ENCODE measurements at places on chromosomes 3 and 15.

DNA sequence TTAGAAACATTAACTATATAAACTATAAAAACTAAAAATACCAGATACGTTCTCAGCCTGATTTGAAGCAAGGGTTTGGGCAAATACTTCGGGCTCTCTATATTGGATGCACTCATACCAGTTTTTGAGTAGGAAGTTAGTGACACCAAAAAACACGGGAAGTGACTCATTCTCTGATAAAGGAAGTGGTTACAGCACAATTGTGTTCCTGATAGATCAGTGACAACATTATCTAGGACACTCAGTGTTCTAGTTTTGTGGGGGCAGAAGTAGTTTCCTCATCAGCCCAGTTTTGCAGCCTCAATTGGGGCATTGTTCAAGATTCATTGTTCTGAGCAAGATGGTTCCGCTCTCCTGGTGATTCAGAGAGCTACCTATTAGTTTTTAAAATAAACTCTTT is 469.6 kb upstream of the DPPA4 start:
- DNase-seq = peak; percentile 93

DNA sequence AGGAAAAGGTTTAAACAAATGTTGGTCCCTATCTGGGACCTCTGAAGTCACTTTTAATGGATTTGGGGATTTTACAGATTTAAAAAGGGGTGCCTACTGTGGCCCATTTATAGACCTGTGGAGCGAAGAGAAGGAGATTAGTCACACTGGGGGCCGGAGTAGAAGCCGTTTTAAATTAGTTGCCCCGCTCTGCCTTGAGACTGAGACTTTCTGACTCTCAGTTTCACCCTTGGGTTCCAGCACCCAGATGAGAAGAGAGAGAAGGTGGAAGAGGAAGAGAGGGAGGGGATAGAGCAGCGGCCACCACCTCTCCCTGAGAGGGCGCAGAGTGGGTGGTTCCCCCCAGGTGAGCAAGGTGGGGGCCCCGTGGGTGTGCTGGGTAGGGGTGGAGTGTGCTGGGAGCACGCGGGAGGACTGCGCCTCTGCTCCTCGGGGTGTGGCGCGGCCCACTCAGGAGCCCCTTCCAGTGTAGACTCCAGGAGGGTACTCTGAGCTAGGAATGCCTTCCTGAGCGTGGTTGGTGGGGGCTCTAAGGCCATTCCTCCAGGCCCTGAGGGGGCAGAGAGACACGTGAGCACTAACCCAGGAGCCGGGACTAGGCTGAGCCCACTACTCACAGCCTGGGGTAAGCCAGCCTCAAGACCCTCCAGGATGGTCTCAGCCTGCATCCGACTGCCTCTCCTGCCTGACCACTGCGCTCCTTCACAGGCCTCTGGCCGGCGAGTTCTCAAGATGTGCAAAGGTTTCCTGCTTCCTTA is 32.6 kb upstream of the RAB6B start:
- no peak for DNase-seq

DNA sequence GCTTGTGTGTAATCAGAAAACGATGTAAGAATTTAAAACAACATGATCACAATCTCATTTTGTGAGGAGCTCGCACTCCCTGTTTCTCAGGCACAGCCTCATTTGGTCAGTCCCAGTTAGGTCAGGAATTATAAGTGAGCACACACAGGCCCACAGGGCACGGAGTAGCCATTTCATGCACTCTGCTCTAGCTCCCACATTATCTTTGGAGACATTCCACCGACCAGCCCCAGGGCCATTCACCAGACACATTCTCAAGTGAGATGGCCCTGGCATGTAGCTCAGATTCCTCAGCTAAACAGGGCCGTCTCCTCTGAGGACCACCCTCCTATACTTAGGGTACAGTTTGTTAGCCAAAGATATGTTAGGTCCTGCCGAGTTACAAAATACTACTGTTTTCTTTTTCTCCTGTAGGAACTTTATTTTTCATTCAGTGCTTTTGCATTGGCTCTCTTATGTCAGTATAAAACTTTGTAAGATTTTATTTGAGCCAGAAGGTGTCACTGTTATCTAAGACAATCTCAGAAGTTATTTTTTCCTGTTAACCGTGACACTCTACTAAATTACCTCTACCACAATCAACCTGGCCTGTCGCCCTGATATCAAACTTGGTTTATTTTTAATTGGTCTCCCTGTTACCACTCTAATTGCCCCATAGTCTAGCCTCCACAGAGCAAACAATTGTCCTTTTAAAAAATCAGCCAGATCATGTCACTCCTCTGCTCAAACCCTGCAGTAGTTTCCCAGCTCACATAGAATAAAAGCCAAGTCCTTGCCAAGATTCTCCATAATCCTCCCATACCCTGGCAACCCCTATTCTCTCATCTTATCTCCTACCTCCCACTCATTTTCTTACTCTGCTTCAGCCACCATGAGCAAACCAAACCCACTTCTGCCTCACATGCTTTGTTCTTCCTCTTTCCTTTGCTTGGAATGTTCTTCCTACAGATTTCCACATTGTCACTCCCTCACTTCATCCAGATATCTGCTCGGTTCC is 105.7 kb downstream of the PPP2R3A start:
- DNase-seq = peak; percentile 40

DNA sequence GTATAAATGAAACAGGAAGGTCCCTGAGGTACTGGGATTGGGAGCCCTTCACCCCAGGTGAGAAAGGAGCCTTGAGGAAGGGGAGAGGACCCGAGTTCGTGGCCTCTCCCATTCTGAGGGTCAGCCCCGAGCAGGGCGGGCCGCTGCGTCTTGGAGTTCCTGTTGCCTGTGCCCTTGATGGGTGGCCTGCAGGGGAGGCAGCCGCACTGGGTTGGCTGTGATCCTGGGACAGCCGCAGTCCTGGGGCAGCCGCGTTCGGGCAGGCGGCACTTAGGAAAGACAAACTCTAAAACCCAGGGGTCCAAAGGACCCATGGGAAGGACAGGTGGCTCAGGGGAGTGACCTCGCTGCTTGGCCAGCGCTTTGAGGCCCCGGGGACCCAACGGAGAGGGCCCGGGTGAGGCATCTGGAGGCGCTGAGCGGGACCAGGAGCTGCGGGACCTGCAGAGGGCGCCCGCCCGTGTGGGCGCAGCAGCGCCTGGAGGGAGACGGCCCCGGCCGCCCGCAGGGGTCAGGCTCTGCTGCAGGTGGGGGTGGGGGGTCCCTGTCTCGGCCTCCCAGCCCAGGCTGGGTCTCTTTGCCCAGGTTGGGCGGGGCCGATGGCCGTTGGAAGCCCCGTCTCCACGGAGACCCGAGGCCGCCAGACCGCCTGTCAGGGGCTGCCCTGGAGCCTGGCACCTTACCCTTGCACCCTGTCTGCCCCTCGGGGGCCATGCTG is 65.1 kb downstream of the HMCES start:
- no peak for DNase-seq

DNA sequence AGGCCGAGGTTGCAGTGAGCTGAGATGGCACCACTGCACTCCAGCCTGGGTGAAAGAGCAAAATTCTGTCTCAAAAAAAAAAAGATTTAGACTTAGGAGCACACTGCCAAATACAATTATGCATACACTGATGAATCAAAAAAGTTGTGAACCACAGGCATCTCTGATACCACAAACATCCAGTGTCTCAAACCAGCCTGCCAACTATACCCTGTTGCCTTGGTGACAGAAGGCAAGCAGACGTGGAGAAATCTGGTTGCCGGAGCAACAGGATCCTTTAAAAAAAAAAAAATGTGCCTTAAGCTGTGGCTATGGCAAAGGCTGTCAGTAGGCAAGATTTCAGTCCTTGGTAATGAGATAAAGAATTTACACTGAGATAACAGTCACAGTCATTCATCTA is 202.3 kb downstream of the NEK10 start:
- DNase-seq = peak; percentile 29

DNA sequence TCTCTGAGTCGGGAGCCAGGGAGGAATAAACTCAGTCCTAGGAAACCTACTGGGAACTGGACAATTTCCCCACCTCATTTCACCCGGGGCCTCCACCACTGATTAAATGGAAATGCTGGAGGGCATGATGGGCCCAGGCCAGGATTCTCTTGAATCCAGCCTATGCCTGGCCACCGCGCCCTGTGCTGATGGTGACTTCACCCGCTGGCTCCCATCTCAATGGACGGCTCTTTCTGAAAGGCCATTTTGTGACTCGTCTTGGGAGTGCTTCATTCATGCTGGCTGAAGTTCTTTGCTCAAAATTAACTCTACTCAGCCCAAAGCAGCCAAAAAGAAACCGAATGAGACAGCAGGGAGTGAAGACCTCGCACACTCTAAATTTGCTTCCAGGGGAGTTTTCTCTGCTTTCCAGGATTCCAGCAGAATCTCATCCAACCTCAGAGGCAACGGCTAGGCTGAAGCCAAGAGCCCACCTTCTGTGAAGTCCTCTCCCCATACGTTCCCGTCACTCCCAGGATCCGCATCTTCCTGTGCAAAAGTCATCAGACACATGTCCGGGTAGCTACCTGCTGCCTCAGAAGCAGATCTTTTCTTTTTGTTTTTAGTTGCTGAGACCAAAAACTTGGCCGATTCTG is 266.0 kb upstream of the ICE2 start:
- no peak for DNase-seq

DNA sequence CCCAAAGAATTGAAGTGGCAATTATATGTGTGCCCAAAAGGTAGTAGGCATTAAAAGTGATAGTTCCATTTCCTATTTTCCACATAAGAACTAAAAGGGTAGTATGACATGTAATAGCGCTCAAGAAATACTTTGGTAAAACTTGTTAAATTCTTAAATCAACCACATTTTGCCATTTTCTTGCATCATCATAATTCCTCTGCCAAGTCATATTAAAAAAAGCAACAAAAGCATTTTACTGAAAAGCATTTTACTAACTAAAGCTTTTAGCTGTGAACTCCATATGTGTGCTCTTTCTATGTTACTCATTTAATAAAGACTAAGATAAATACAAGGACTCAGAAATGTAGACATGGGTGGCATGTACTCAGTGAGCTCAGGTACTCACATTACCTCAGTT is 70.1 kb downstream of the GPR160 start:
- DNase-seq = no peak

DNA sequence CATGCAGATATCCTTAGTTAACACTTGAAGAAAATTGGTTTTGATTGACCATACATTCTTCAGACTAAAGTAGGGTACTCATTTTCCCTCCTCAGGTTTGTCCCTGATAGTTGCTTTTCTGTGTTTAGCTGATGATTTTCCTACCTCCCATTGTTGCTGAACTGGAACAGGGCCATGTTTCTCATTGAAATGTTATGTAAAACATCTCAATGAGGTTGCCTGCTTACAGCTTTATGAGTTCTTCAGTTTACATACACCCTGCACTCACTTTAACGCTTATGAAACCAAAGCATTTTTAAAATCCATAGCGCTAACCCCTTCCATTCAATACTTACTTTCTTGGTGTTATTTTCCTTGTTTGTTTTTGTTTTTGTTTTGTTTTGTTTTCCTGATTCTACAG is 61.9 kb downstream of the HMG20A start:
- DNase-seq = no peak

- DNase-seq = no peak
Measured at GRCh38 chr3:55486857-55487380, at the start of gene WNT5A. WNT5A (minus strand) TSS chr3:55487306; CDS start chr3:55486985, 321 bp downstream.

DNA sequence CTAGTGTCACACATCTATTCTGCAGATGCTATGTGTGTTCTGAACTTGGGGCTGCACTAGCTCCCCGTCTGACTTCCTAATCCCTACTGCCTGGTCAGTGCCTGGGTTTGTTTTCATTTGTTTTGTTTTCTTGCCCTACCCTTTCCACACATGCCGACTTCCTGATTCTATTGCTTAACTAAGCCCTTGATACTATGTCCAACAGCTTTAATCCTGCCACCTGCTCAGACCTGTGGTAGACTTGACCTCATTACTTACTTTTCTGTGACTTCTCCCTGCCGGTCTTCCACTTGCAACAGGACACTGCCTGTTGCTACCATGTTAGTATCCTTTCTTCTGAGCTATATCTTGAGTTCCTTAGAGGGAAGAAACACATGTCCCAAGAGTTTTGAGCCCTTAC is 39.3 kb upstream of the CEMIP start:
- no peak for DNase-seq

- peak; percentile 92 for DNase-seq
Measured at GRCh38 chr3:177357352-177358090, 160.2 kb upstream of the TBL1XR1 start.

GRCh38 chr15:70276401-70276800 is 178.7 kb upstream of the TLE3 start:
- no peak for DNase-seq

DNA sequence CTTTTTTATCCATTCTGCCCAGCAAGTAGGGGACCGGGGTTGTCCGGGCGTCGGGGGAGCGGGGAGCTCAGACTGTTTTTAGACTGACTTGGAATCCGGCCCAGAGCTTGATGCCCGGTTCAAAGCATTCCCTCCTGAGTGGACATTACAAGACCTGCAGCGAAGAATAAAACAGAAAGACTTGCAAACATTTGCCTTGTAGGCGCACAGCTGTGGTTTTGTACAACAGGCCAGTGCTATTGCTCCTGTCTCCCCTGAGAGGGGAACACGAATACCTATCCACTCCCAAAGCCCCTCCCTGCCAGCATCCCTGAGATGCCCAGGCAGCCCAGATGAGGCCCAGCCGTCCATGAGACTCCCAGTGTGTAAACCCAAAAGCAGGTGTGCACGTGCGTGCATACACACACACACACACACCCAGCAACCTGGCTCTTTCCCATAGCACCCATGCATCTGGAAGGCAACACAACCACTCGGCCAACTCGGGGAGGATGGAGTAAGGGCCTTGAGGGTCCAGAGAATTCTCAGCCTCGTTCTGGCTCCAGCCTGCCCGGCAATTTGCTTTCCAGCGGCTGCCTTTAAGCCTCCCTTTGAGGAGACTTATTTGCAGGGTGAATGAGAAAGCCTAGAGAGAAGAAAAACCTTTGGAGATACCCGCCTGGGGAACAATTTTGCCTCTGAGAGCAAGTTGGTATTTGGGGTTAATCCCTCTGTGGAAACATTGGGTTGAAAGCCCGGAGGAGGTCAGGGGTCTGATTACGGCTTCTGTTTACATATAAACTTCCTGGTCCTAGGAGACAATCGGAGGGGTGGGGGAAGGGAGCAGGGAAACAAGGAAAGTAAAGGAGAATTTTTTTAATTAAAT is 161.0 kb upstream of the HES1 start:
- no peak for DNase-seq

DNA sequence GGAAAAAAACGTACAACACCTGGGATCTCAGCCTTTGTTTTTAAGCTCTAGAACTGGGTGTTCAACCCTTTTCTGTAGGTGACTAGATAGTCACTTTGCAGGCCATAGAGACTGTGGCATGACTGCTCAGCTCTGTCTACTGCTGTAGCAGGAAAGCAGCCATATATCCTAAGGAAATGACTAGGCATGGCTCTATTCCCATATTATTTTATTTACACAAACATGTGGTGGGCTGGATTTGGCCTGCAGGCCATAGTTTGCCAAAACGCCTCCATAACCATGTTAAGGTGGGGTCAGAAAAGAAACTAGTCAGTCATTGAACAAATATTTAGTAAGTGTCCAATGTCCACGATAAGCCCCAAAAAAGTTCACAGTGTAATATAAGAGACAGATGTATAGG is 452.5 kb downstream of the MCTP2 start:
- no peak for DNase-seq

- DNase-seq = no peak
Measured at GRCh38 chr3:3771094-3771493, 28.1 kb upstream of the LRRN1 start.

GRCh38 chr3:78988324-78988723 is 779.5 kb downstream of the ROBO1 start:
- no peak for DNase-seq
